ENCODE measurements at places on chromosomes 5 and 9.

DNA sequence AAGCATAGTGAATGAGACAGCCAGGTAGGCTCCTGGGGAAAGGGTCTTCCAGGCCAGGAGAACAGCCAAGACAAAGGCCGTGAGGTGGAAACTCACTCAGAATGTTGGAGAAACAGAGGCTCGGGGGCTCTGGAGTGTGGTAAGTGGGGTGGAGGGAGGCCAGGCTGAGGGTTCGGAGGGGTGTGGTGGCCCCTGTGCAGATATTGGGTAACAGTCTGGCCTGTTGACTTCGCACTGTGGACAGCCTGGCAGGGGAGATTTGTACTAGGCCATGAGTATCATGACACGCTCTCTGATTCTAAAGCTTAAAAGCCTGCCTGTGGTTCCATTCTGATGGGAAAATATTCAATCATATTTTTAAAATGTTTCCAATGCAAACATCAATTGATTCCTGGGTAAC, 239.3 kb downstream of the GADD45G start:
- no peak for DNase-seq

GRCh38 chr9:81113453-81114124, 575.8 kb downstream of the TLE1 start:
- peak; percentile 22 for DNase-seq

- DNase-seq = peak; percentile 69
Observed at GRCh38 chr9:121992571-121993212, 100.4 kb downstream of the TTLL11 start.

DNA sequence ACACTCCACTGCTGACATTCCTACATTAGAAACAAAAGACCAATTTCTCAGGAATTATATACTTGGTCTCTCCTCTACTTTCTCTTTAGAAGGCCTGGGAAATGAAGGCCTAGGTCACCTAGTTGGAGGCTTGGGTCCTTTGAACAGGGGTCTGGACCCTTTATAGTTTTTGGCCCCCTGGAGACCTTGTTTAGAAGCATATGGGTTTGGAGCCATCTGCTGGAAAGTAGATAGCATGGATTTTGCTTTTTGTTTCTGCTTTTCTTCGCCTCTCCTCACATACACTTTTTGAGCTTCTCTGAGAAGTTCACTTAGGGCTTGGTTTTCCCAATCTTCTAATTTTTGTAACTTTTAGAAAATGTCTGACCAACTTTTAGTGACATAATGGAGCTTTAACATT, 67.1 kb upstream of the CDK20 start:
- DNase-seq = peak; percentile 3

- no peak for DNase-seq
Observed at GRCh38 chr5:107621089-107621488, 49.6 kb downstream of the EFNA5 start.

GRCh38 chr9:69572611-69573010, 99.6 kb downstream of the APBA1 start:
- DNase-seq = no peak

GRCh38 chr5:139855451-139855850, 59.8 kb downstream of the PSD2 start:
- DNase-seq = no peak

GRCh38 chr9:26058111-26058895, 380.1 kb upstream of the TUSC1 start:
- no peak for DNase-seq

All from NCI-H2171 (cell line).